ENCODE measurements at places on chromosomes 4 and X.

GRCh38 chrX:149286940-149287349, 218.2 kb downstream of the IDS start:
- peak; percentile 35 for DNase-seq

GRCh38 chrX:45771560-45772340, 571.1 kb upstream of the DIPK2B start:
- peak; percentile 9 for DNase-seq

DNA sequence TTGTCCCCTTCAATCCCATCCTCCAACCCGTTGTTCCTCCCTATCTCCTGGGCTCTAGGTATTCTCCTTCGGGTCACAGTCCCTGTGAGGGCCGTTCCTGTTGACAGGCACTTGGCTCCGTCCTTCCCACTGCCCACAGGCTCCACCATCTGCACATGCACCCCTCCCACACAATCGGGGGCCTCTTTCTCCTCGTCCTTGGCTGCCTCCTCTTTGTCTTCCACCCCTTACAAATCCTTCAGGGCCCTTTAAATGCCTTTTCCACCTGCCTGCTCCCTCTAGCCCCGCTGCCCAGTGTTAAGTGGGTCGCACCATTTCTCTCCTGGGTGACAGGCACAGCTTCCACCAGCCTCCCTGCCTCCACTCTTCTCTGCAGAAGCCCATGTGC, 2.7 kb upstream of the AVPR2 start:
- DNase-seq, result no peak

GRCh38 chr4:74906771-74907170, 26.1 kb upstream of the PARM1 start:
- DNase-seq, result no peak

DNA sequence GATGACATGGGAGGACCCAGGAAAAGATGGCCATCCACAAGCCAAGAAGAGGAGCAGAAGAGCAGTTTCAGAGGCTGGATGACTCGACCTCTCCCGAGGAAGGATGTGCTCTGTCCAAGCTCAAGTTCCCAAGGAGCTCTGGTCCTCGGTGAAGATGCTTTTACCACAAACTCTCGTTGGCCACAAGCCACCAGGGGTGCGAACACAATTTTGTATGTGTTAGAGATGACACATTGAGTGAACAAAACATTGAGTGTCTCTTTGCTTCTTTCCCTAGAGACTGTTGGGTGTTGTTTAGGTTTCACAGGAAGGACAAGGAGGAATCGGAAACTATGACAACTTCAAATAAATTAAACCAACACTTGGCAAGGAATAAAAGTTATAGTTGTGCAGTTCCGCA, 26.3 kb downstream of the FGFBP1 start:
- no peak for DNase-seq

- peak; percentile 54 for DNase-seq
These were observed 187.3 kb downstream of the MAB21L2 start for GRCh38 chr4:150769248-150769647.

- DNase-seq, result no peak
These were observed 2.2 kb downstream of the NMU start for GRCh38 chr4:55633903-55634302.

Measured in GM03348 (cell line).